ENCODE measurements at places on chromosomes 7 and 10. TPM values are rescaled to one million over a fixed set of nuclear protein-coding genes. Genes with fewer than 3 reads are reported as not detected.

Gene CALY
- not detected for polyA plus RNA-seq

GRCh38 chr7:28128608-28129007 lies 52.0 kb downstream of the JAZF1 start:
- H3K27me3 ChIP-seq, result no peaks in the 10 kb centered on the region
- H3K36me3 ChIP-seq, result peaks cover 12% of the 10 kb centered on the region
- peaks cover 83% of the 10 kb centered on the region for H3K4me1 ChIP-seq

GRCh38 chr10:13909516-13910258 lies 322.9 kb downstream of the PRPF18 start:
- H3K27ac ChIP-seq, result no peak overlapping the region
- no peak for DNase-seq
- peaks cover 17% of the 10 kb centered on the region for H3K4me1 ChIP-seq
- peaks cover 20% of the 10 kb centered on the region for H3K27me3 ChIP-seq

DNA sequence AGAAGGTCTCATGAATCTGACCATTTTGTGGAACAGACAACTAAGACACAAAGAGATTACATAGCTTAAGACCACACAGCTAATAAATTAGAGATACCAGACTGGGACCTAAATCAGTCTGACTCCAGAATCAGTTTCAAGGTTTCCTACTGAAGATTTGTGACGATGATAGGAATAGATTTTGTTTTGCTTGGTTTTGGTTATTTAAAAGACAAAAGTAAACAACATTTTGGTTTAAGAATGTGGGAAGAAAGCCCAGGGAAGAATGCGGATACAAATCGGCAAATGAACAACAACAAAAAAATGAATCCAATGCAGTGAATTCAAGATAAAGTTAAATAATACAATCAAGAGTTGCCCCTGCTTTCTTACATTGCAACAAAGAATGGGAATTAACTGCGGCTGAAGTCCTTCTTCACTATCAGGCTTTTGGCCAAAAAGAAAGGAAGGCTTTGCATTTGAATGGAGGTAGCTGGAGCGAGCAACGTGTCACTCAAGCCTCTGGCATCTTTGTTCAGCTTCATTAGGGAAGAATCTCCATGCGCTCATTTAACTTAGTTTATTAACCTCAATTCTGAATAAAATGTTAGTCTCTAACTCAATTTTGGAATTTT lies 210.8 kb downstream of the ADAM12 start:
- peak overlapping the region; percentile 71 for H3K27ac ChIP-seq
- H3K36me3 ChIP-seq, result no peaks in the 10 kb centered on the region
- no peaks in the 10 kb centered on the region for H3K27me3 ChIP-seq
- no peak overlapping the region for H3K4me3 ChIP-seq

- no peaks in the 10 kb centered on the region for H3K36me3 ChIP-seq
- H3K4me1 ChIP-seq, result no peaks in the 10 kb centered on the region
- H3K4me3 ChIP-seq, result no peak overlapping the region
- DNase-seq, result no peak
These were observed 54.4 kb upstream of the PDSS1 start for GRCh38 chr10:26642896-26643653.
